ENCODE measurements at places on chromosomes 12 and 14.

- DNase-seq, result no peak
Observed at GRCh38 chr12:90794212-90794611, 160.8 kb downstream of the CCER1 start.

DNA sequence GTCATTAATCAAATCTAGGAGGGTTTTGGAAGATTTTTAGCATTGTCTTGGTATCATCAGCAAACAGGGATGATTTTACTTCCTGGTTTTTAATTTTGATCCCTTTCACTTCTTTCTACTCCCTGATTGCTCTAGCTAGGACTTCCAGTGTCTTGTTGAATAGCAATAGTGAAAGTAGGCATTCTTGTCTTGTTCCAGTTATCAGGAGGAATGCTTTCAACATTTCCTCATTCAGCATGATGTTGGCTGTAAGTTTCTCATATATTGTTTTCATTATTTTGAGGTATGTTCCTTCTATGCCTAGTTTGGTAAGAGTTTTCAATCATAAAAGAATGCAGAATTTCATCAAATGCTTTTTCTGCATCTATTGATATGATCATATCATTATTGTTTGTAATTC is 244.2 kb upstream of the CLEC14A start:
- no peak for DNase-seq

DNA sequence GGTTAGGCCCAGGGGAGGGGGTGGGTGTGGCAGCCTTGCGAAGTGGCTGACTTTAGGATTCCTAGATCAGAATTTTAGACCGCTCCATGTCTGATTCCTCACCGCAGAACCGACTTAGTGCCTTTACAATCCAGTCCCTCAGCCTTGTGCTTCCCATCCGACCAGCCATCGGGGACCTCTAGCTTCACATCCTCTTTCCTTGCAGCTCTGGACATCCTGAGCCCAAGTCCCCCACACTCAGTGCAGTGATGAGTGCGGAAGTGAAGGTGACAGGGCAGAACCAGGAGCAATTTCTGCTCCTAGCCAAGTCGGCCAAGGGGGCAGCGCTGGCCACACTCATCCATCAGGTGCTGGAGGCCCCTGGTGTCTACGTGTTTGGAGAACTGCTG is 557 bp downstream of the COPS7A start:
- DNase-seq, result no peak

GRCh38 chr12:65296508-65297265 is 18.2 kb downstream of the MSRB3 start:
- DNase-seq, result no peak

- no peak for DNase-seq
Observed at GRCh38 chr14:90451961-90452360, 55.1 kb downstream of the CALM1 start.

GRCh38 chr12:31362759-31363415 is 36.9 kb upstream of the SINHCAF start:
- DNase-seq, result peak; percentile 47

GRCh38 chr12:132228476-132229192 is 84.4 kb downstream of the NOC4L start:
- DNase-seq, result no peak

GRCh38 chr12:99257672-99258071 is 389.9 kb upstream of the GARIN6 start:
- no peak for DNase-seq

DNA sequence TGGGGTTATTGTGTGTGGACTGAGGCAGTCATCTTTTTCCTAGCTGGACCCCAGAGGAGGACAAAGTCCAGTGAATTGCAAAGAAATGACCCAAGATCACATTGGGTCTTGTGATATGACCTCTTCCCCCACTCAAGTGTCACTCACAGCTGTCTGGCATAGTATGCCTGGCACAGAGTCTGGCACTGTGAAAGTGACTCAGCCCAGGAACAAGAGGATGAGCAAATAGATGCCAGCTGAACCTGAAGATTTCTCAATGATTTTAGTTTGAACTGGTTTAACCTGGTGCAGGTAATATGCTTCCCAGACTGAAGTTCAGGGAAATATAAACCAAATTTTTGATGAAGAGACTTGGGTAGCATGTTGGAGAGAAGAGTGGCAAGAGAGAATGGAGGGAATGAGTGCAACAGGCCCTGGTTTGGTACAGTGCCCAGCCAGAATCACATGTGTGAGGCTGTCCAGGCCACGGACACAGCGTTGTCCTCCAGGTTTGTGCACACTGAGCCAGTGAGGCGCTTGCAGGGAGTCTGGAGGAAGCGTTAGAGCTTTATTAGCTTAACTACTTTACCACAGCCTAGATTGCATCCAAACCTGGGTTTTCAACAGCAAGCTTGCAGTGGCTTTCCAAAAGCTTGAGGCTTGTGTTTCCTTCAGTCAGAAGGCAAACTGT is 332.9 kb downstream of the NUAK1 start:
- peak; percentile 53 for DNase-seq

DNA sequence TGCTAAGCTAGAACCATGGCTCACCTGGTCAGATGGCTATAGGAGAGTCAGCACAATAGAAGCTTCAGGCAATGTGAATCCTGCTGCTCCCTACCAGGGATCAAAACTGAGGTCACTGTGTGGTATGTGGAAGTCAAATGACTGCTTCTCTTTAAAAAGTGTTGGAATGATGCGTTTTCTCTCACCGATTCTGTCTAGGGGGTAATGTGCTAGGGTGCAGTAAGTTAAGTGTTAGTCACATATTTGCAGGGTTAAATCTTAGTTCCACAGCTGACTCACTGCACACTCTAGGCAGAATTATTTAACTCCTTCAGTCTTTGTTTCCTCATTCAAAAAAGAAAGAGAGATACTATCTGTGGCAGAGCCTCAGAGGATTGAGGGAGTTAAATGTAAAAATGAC is 696.6 kb downstream of the DIO2 start:
- DNase-seq, result no peak

DNA sequence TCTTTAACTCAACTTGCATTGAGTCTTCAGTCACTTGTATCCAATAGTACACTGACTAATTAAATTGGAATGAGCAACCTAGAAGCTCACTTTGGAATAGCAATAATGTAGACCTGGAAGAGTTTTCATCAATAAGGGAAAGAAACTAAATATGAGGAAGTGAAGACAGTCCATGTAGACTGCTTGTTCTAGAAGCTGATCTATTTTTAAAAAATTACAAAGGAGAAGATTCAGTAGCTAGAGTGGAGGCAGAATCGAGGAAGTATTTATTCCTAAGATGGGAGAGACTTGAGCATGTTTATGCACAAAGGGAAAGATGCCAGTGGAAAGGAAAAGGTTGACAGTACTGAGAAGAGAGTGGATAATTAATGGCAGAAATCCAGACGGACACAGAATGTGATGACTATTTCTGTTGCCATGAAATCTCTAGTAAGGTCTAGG is 156.3 kb upstream of the PDE3A start:
- no peak for DNase-seq

DNA sequence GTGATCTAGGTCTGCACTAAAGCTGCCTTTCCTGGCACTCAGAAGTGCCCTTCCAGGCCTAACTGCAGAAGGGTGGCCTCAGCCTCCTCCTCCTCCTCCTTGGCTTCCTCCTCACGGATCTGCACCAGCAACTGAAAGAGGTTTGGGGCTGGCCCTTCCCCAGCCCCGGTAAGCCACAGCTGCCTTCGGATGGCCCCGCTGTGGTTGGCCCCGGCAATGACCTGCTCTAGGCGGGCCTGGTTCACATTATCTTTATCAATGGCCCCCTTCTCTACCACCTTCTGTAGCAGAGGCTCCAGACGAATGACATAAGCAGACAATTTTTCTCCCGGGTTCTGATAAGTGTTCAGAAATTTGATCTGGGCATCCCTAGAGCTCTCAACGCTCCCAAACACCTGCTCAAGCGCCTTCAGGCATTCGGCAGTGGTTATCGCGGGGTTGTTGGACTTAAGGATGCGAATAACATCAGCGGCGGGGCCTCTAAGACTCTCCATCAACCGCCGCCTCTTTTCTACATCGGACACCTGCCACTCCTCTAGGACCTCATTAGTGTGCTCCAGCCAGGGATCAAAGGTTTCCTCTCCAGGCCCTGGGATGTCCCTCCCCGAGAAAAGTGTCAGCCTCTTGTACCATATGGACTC is 1.5 kb downstream of the PNMA1 start:
- no peak for DNase-seq

- DNase-seq, result no peak
Observed at GRCh38 chr12:122406701-122407164, 15.7 kb downstream of the CLIP1 start.

- DNase-seq, result no peak
Observed at GRCh38 chr12:52530366-52530765, 10.2 kb upstream of the KRT5 start.

GRCh38 chr12:25698772-25699171 is 145.7 kb upstream of the LMNTD1 start:
- DNase-seq, result no peak

DNA sequence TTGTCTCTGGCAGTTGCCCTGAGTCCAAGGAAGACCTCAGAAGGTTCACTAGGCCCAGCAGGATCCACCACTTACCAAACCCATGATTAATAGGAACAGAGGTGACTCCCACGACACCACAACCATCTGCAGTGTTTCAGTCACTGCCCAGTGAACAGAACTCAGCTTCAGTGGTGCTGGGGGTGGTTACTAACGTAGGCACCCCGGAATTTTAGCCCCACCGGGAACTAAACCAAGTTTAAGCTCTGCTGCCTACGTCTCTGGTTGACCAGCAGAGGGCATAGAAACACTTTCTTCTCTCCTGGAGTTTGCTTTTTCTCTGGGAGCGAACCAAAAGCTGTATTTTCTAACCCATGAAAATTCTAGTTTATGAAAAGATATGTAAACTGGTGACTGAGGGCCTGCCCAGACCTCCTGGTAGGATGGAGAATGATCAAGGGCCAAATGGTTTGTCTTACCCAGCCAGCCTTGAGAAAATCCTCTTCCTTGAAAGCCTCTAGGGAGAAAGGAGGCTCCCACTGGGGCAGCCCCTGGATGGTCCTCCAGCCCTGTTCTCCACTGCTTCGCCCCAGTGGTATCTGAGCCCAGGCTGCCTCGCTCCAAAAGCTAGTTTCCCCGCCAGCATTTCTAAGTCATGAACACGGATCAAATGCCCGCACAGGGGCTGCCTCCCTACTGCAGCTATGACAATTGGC is 379.8 kb downstream of the DPF3 start:
- DNase-seq, result no peak

DNA sequence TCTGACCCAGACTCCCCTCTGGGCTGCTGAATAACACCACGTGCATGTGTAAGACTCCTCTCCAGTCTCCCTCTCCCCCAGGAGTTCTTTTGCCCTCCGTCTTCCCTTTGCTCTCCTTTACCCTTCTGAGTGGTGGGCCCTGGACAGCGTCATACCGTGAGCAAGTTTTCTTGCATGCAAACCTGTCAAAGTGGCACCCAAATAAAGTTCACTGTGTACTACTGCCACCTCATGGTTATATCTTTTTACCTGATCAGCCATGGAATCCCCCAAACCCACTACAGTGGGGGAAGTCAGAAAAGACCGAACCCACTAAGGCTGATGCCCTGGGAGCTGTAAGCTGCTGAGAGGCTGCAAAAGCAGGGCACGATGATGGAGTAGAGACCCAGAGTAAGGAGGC is 131.1 kb upstream of the VRK1 start:
- DNase-seq, result no peak

DNA sequence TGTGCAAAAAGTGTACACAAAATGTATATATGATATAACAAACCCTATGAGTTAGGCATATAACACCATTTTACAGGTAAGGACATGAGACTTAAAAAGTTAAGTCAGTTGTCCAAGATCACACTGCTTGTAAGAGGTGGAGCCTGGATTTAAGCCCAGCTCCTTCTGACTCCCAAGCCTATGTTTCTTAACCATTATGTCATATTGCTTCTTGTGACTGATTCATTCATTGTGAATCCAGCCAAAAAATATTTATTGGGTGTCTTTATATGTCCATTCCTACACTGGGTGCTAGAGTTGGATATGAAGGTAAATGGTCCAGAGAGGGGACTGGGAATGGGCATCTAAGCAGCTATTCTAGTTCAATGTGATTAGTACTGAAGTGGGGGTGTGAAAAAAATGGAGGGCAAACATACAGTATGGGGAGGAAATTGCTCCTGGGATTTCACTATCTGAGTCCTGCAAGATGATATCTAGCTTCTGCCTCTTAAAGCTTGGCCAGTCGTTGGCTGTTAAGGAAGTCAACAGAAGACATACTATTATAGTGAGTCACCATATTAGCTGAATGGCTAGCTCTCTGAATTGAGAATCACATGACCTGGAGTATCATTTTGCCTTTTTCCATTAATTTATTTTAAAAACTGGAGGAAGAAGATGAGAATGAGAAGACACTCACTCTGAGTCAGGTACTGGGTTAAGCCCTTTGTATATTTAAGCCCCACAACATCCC is 28.8 kb downstream of the PAX9 start:
- no peak for DNase-seq

GRCh38 chr12:85468356-85469157 is 188.5 kb downstream of the ALX1 start:
- DNase-seq, result peak; percentile 67

All from right forelimb (tissue), 1 donor.